ENCODE measurements at places on chromosomes 6 and 20.

- no peak for DNase-seq
These were observed 78.4 kb downstream of the NOL4L start for GRCh38 chr20:32506721-32507120.

DNA sequence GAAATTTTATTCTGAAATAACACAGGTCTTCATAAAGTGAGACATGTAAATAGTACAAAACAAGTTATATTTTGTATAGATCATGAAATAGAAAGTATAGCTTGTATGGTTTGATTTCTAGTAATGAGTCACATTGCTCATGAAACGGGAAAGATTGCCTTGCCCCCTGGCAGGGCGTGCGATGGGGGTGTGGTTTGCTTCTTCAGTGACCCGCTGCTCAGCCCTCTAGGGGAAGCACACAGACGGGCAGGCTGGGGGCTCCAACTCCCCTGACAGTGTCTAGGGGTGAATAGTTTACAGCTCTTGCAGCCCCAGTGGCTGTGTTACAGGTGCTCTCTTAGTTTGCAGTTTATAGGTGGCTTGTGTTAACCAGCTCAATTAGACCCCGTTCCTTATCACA lies 170.5 kb upstream of the RGS17 start:
- no peak for DNase-seq

DNA sequence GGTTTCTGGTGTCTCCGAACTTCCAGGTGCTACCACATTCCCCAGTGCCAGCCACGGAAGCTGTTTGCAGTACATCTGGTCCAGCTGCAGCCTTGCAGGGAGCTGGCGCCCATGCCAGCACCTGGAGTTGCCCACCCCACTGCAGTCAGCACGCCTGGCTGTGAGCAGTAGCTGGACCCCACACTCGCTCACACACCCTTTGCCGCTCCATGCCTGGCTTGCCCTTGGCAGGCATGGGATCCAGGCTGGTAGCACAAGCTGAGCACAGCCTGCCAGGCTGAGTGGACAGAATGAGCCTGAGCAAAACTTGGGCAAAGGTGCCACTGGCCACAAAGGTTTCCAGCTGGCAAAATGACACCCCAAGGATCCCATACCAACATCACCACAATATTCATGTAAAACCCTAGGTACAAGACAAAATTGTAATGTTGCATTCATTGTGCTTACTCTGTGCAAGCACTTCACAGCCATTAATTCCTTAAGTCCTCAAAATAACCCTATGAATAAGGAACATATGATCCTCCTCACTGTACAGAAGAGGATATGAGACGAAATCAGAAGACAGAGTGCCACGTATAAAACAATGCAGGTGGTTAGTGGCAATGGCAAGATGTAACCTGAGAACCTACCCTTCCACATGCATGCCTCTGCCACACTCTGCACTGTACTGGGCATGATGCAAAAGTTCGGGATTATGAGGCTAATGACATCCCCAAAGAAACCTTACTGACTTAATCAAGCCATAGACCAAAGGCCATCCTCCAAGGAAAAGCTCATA lies 18.3 kb downstream of the KIF16B start:
- no peak for DNase-seq

- no peak for DNase-seq
These were observed 59.8 kb downstream of the SOD2 start for GRCh38 chr6:159633196-159633595.

DNA sequence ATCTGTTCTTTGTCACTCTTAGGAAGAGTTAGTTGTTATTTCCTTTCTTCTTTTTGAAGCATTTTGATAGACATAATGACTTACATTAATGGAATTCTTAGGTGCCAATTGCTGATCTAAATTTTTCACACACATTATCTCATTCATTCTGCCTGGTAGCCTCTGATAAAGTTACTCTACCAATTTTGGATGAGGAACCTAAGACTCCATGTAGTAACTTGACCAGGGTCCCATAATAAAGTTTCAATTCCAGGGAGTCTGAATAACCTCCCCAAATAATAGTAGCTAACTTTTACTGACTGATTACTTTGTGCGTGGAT lies 73.2 kb upstream of the CITED2 start:
- DNase-seq, result no peak

DNA sequence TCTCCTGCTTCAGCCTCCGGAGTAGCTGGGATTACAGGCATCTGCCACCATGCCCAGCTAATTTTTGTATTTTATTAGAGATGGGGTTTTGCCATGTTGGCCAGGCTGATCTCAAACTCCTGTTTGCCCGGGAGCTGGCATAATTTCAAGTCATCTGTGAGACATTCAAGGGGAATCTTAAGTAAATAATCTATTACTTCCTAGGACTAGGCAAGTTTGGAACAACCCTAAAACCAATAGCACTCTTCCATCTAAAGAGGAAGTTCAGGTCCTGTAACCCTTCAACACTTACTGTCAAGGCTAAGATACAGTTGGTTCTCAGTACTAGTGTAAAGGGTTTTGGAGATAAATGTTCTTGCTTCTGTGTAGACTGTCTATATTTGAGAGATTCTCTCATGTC lies 267.8 kb upstream of the IRAK1BP1 start:
- no peak for DNase-seq

GRCh38 chr6:40721271-40721952 lies 134.2 kb upstream of the LRFN2 start:
- DNase-seq, result no peak

DNA sequence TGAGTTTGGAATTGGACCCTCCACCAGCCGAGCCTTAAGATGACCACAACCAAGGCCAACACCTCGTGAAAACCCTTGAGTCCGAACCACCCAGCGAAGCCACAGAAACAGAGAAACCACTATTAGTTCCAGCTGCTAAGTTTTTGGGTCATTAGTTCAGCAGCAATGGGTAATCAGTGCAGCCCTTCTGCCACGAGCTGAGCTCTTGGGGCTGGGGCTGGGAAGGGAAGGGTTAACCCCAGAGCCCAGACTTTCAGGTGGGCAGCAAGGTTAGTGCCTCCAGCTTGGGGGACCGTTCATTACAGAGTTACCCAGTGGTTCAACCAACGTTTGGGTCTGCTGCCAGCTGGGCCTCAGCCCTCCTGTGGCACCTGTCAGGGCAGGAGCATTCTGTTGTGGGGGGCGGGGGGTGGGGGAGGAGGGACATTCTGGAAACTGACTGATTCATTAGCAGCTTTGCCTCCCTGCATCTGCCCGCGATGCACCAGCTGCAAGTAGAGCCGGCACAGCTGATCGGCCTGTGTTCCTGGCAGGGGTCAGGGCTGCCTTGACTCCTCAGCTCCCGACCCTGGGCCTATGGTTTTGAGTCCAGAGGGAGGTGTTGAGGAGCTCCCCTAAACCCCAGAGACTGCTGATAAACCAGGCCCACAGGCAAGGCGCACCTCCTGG lies 52.7 kb downstream of the TGM2 start:
- no peak for DNase-seq

GRCh38 chr6:74283532-74283931 lies 587.5 kb downstream of the CD109 start:
- no peak for DNase-seq

GRCh38 chr6:28948782-28949486 lies 25.1 kb upstream of the TRIM27 start:
- DNase-seq, result no peak

DNA sequence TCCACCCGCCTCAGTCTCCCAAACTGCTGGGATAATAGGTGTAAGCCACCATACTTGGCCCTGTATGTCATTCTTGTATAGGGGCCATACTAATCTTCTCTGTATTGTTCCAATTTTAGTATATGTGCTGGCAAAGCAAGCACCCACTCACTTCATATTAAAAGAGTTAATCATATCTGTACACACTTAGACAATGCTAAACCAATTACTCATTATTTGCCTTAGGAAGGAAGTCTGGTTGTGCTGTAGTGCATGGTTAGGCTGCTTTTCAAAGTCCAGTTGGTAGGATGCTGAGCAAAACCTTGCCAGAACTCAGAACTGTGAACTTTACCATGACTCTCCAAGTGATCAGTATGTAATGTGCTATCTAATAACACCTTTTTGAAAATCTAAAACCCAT lies 88.6 kb downstream of the LIN28B start:
- DNase-seq, result no peak

DNA sequence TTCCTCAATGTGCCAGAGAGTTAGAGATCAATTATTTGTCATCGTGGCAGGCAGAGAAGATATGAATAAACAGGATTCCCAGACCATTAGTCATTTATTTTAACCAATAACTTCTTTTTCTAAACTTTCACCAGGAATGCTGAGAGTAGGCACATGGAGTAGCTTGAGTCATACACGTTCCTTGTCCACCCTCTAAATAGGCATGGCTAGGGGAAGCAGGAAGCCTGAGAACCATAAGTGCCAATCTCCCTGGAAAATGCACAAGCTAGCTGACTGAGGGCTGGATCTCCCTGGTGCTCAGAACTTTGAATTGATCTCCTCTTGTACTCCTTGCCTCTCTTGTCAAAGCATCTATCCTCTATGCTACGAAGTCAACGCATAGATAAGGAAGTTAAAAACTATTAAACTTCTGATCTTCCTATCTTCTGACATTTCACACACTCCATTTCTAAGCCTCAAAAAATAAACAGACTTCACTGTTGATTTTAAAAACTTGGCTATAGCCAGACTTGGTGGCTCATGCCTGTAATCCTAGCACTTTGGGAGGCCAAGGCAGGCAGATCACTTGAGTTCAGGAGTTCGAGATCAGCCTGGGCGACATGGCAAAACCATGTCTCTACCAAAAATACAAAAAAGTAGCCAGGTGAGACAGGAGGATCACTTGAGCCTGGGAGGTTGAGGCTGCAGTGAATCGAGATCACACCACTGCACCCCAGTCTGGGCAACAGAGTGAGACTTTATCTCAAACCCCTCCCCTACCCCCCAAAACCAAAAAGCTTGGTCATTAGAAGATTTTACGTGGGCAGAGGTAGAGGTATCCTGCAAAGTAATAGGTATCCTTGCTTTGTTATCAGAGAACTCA lies 11.8 kb downstream of the ADTRP start:
- no peak for DNase-seq

- no peak for DNase-seq
These were observed 60.3 kb downstream of the WDR27 start for GRCh38 chr6:169641461-169642085.

DNA sequence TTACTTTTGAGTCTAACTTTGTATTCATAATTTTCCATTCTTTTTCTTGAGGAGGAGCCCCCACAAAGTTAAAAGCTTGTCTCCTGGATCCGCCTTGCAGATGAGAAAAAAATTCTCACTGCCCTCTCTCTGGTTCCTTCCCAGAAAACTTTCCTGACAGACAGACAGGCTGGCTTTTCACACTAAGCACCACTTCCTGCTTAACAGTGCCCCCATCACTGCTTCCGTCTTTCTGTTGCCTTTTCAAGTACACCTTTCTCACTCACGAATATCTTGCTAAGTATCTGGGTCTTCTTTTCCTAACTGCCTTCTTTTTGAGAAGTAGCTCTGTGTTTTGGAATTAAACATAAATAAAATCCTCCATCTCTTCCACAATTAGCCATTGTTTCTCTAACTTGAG lies 19.8 kb upstream of the LMBRD1 start:
- no peak for DNase-seq

- no peak for DNase-seq
These were observed 333.9 kb downstream of the TBC1D32 start for GRCh38 chr6:121000381-121000780.

DNA sequence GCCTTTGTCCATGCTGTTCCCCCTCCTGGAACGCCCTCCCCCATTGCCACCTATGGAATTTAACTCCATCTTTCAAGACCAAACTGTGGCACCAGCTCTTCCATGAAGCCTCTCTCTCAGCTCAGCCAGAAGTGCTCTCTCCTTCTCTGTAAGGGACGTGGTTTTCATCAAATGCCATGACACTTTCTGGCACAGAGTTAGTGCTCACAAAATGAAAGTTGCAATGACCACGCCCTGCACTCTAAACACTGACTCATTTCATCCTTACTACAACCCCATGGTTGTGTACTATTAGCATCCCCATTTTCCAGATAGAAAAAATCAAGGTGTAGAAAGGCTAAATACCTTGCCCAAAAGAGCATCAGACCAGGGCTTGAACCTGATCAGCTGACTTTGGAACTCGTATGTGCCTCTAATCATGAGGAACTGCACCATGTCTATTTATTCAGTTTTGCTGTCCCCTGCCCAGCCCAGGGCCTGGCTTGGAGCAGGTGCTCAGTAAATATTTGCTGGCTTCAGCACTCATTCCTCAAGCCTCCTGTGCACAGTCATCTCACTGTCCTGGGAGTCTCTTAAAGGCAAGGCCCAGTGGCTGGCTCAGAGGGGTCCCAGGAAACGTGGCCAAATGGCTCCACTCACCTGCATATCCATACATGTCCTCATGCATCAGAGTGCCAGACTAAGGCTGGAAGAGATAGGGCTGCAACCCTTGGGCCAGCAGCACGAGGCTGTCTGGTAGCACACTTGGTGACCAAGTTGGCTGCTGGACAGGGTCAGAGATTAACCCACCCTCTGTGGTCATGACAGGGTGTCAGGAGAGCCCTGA lies 77.9 kb downstream of the MRPL14 start:
- no peak for DNase-seq

DNA sequence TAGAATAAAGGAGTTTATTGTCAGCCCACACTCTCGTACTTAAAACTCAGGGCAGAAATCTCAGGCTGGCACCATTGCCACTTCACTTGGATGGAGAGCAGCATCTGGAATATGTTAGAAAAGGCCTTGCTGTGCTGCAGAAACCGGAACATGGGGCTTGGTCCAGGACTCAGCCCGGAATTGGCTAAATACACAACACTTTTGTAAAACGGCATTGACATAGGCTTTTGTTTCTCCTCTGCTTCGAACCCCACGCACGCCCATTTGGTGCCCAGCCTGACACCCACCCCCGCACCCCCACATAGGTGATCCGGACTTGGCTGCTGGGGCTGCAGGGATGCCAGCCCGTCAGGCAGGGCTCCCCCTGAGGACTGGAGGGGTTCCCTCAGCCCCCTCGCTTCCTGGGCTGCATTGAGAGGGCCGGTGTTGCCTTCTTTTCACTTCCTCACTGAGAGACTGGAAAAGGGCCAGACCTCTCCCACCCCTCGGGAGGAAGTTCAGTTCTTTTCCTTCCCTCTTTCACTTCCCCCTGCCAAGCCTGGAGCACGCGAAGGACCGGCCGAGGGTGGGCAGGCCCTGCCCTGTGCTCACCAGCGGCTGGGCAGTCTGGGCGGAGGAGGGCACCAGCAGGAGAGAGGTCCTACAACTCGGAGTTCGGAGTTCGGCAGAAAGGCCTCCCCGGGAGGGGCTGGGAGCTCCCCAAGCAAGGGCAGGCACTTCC lies 17.9 kb upstream of the CST3 start:
- DNase-seq, result no peak

DNA sequence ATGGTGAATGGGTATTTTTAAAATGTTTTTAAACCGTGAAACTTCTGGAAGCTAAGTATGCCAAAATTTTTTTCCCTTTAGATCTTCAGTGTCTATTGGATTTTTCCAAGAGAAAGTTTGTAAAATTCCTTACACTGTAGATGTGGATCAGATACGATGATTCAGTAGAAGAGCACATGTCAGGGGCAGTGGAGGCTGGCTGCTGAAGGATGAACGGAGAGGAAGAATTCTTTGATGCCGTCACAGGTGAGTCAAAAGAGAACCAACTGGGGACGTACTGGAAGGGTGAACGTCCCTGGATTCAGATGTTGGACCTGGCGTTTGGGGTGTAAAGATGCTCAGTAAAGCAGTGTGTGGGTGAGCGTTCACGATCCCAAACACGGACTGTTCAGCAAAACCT lies 17.7 kb downstream of the OSBPL2 start:
- DNase-seq, result no peak

Data from activated CD4-positive, CD25-positive, alpha-beta regulatory T cell treated with anti-CD3 and anti-CD28 coated beads, Interleukin-2, amount 50 U/mL, for 16 hours (primary cell).